ENCODE measurements at places on chromosomes 11 and 22.

GRCh38 chr11:119320240-119320775 lies 3.4 kb upstream of the MCAM start:
- no peak for DNase-seq

DNA sequence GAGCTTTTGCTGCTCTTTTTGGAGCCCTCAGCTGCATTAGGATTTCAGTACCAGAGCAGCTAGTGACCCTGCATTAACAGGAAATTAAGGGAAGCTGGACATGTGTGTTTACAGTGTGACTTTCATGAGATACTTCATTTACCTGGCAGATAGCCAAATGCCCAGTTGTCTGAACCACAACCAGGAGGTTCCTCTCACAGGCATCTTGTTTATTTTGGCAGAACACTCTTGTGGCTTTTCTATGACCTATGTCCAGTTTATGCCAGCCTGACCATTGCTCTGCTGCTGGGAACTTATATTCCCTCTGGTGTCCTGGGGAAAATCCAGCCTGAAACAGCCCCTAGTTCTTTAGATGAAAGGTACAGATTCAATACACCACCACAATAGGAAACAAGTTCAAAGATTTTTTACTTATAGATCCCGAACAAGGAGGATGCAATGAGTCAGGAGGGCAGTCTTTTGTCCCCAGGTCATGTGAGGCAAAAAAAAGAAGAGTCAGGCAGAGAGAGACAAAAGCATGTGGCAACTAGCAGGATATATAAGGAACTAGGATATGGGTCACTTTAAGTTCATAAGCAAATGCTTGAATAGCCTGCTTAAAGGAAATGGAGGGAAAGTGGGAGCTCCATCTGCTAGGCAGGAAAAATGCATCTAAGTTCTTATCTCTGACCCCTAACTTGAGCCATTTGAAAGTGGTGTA lies 379.3 kb downstream of the INSC start:
- peak; percentile 63 for DNase-seq

- DNase-seq, result no peak
Observed at GRCh38 chr22:21697021-21697771, 31.4 kb downstream of the PPIL2 start.

DNA sequence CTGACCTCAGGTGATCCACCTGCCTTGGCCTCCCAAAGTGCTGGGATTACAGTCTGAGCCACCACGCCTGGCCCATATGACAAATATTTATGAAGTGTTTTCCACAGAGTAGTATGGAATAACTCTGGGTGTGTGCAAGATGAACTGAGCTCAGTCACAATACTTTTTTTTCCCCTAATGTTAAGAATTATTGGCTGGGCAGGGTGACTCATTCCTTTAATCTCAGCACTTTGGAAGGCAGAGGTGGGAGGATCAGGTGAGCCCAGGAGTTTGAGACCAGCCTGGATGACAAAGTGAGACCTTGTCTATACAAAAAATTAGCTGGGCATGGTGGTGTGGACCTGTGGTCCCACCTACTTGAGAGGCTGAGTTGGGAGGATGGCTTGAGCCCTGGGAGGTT lies 6.4 kb downstream of the PTPRJ start:
- no peak for DNase-seq

GRCh38 chr22:19615867-19616581 lies 91.8 kb upstream of the CLDN5 start:
- no peak for DNase-seq

GRCh38 chr22:39410264-39410663 lies 10.7 kb downstream of the TAB1 start:
- no peak for DNase-seq

- no peak for DNase-seq
Observed at GRCh38 chr11:134513585-134514120, 101.6 kb upstream of the B3GAT1 start.

DNA sequence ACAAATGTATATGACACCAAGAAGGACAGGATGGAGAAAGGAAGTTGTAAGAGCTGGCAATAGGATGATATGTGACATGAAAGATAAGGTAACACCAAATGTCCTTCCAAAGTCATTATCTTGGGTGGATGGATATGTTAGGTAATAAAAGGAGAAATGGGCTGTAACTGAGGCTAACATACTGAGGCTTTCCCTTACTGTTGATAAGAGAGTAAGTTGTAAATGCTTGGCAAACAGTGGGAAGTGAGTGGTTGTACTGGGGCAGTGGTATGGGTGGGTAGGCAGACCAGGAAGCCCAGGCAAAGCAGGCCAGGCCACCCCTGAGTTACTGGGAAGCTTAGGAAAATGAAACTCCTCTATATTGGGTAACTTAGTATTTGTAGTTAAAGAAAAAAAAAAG lies 73.7 kb downstream of the ARHGAP42 start:
- no peak for DNase-seq
